Stimulated activated CD8-positive, alpha-beta memory T cell treated with anti-CD3 and anti-CD28 coated beads, Interleukin-2, amount 100 ng/mL, for 1 hour (primary cell): ENCODE measurements at places on chromosomes 6 and 20.

GRCh38 chr6:40798069-40798770, 211.1 kb upstream of the LRFN2 start:
- no peak for DNase-seq

- DNase-seq: no peak
Observed at GRCh38 chr20:61253264-61253639, 1.2 kb downstream of the CDH4 start.

DNA sequence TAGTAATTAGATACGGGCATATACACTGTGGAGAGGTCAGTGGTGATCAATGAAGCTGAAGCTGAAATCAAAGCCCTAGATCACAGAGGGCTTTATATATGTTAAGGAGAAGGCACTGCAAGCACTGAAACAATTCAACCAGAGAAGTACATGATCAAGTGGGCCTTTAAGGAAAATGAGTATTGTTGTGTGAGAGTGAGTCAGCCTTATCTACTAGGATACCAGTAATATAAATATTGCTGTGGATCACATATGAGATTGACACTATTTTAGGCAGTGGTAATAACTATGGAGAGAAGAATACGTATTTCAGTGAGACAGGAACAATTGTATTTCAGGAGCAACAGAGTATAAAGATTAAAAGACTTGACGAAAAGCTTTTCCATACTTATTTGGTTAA, 1172.2 kb upstream of the GJE1 start:
- no peak for DNase-seq

- no peak for DNase-seq
Observed at GRCh38 chr6:75261299-75261698, 17.7 kb upstream of the COX7A2 start.

GRCh38 chr20:62764156-62764935, 31.9 kb upstream of the MRGBP start:
- DNase-seq: no peak

- no peak for DNase-seq
Observed at GRCh38 chr6:11718463-11718862, 60.1 kb downstream of the ADTRP start.

DNA sequence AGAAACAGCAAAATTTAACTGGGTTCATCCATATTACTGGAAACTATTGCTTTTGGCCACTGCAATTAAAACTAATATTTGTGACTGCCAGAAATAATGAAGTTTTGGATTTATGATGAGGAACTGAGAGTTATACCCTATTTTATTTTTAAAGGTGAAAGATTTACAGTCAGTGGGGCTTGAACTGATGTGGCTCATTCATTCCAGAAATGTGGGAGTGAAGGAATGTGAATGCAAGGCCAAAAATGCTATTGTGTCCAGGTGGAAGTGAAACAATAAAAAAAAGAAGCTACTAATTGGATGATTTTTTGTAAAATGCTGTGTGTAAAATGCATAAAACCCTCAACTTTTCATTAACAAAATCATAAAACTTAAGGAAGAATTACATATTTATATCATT, 491.9 kb downstream of the COL12A1 start:
- DNase-seq: no peak

DNA sequence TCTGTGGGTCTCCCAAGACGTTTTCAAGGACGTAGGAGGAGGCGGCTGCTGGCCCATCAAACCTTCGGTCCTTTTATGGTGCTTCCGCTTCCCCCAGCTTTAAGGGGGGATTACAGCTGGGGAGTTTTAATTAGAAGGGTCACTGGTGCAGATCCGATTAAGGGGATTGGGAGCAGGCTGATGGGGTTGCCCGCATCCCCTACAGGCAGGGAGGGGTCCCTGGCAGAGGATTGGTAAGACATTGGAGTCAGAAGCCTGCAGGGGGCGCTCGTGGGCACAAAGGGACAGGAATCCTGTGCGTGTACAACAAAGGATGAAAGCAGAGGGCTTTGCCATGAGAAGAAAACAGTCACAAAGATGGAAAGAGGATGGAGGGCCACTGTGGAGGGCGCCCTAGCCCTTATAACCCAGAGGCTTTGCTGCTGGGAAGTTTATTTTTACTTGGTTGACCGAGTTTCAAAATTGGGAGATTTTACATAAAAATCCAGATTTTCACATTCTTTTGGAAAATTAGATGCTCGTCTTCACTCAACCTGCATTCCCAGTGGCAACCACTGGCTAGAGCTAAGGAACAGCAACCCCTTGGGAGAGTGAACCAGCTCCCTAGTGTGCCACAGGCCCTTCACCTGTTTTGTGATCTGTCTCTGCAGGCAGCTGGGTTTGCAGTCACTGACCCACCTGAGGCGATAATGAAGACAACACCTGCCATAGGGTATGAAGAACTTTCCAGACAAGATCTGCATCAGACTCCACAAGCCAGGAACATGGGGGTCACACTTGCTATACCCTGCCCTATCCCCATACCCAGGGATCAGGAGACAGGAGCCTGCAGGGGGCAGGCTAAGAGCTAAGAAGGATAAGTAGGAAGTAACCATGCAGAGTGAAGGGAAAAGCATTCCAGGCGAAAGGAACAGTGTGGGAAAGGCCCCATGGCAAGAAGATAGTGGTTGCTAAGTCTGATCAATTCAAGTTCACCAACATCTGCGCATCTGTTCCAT, 97.7 kb downstream of the KCNB1 start:
- peak; percentile 15 for DNase-seq

- no peak for DNase-seq
Observed at GRCh38 chr20:9454791-9455190, 59.6 kb upstream of the LAMP5 start.

- DNase-seq: no peak
Observed at GRCh38 chr6:137873273-137873762, 6.3 kb downstream of the TNFAIP3 start.

- no peak for DNase-seq
Observed at GRCh38 chr6:100230115-100230952, 234.4 kb downstream of the SIM1 start.

DNA sequence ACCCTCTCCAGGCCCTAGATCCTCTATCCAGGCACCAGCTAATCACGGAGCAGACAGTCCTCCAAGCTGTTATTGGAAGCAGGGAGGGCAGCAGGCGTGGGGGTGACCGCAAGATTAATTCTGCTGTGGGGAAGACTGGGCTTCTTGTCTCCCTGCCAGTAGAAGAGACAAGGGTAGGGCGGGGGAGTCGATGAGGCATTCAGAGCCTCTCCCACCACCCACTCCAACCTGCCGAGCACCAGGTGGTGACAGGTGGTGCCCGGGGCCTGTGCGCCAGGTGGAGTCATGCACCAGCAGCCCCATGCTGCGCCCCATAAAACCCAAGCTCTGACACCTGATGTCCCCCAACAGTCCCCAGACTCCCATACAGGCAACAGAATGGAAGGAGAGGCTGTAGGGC, 89.6 kb downstream of the CDH22 start:
- DNase-seq: no peak

- DNase-seq: no peak
Observed at GRCh38 chr6:169344750-169345065, 91.1 kb upstream of the THBS2 start.

GRCh38 chr6:47438481-47439347, 38.9 kb upstream of the CD2AP start:
- no peak for DNase-seq

GRCh38 chr6:30441171-30441570, 48.1 kb upstream of the HLA-E start:
- no peak for DNase-seq

- no peak for DNase-seq
Observed at GRCh38 chr6:70717038-70717801, 49.5 kb downstream of the SMAP1 start.
